ENCODE measurements at places on chromosomes 3 and 15.
A peak's percentile ranks its signal among the peaks of the same experiment; 100 is the strongest.

DNA sequence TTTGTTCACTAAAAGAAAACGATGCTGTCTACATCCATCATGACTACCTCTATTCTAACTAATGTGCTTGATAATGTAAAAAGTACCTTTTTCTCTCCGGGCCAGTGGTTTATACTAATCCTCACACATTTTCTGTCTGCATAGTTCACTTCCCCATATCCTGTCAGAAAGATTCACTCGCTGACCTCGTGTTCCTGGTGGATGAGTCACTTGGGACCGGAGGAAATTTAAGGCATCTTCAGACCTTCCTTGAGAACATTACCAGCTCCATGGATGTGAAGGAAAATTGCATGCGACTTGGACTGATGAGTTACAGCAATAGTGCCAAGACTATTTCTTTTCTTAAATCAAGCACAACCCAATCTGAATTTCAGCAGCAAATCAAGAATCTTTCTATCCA is 33.8 kb downstream of the COL6A5 start:
- peak; percentile 34 for DNase-seq

DNA sequence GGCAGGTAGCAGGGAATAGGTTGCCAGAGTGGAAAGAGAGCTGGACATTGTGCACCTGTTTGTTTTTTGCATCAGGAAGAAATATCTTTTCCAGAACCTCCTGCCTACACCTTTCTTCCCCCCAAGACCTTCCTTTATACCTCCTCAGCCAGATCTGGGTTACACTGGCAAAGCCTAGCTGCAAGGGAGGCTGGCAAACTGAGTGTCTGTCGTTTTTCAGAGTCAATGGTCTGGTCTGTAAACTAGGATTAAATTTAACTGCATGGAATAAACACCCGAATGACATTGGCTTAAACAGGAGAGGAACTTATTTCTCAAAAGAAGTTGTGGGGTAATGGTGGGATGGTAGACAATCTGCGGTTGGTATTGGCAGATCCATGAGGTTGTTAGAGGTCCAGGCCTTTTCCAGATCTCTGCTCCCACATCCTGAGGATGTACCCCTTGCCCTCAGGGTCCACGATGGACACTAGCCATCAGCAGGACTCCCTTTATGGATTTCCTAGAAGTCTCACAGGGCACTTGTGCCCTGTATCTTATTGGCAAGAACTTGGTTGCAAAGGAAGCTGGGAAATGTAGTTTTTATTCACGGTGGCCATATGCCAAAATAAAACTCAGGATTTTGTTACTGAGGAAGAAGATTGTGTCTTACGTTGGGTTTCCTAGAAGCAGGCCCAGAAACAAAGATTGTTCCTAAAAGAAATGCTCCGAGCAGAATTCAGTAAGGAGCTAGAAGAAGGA is 3.2 kb upstream of the RARRES1 start:
- no peak for DNase-seq

GRCh38 chr3:182671541-182671940 is 121.8 kb upstream of the ATP11B start:
- DNase-seq, result peak; percentile 26

GRCh38 chr3:98956008-98956407 is 54.5 kb upstream of the DCBLD2 start:
- DNase-seq, result no peak

DNA sequence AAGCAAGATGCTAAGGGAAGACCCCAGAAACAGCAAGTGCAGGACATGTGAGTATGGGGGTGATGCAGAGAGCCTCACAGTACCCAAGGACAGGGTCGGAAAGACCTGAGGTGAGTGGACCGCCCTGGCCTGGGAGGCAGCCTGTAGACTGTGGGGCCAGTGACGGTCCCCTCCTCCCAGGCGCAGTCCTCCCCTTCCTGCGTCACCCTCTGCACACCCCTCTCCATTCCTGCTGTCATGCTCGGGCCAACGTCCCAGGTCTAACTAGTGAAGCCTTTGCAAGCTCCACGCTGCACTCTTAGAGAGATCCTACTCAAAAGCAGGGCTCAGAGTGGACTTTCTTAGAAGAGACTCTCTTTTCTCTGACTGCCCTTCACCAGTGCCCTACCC is 41.6 kb downstream of the TM2D3 start:
- no peak for DNase-seq

DNA sequence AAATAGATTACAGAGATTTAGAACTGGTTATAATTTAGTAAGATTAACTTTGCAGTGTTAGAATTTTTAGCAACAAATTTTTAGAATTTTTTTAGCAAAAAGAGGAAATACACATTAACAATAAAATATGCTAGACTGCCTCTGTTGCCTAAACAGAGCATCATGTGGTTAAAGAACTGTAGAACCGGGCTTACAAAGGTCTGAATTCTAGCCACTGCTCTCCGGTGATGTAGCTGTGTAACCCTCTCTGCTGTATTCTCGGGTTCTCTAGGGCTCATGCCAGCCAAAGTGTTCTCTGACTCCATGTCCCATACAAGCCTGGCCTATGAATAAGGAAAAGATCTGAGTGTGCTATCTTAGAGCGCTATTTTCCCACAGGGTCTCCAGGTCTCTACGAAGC is 2.9 kb upstream of the P2RY12 start:
- DNase-seq, result no peak

DNA sequence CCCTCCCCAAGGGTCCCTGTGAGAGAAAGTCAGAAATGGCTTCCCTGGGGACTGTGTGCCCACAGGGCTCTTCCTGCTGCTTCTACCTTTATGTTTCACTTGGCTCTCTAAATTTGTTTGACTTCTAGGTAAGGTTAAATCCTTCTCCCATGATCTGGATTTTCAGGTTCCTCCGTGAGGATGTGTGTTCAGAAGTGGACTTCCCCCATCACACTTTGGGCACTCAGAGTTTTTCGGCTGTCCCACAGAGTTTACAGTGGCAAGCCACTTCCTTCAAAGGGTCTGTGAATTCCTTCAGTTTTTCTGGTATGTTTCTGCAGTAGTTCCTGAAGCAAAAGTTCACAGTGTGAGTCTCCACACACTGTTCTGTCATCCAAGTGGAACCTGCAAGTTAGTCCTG is 30.9 kb upstream of the RARB start:
- no peak for DNase-seq

DNA sequence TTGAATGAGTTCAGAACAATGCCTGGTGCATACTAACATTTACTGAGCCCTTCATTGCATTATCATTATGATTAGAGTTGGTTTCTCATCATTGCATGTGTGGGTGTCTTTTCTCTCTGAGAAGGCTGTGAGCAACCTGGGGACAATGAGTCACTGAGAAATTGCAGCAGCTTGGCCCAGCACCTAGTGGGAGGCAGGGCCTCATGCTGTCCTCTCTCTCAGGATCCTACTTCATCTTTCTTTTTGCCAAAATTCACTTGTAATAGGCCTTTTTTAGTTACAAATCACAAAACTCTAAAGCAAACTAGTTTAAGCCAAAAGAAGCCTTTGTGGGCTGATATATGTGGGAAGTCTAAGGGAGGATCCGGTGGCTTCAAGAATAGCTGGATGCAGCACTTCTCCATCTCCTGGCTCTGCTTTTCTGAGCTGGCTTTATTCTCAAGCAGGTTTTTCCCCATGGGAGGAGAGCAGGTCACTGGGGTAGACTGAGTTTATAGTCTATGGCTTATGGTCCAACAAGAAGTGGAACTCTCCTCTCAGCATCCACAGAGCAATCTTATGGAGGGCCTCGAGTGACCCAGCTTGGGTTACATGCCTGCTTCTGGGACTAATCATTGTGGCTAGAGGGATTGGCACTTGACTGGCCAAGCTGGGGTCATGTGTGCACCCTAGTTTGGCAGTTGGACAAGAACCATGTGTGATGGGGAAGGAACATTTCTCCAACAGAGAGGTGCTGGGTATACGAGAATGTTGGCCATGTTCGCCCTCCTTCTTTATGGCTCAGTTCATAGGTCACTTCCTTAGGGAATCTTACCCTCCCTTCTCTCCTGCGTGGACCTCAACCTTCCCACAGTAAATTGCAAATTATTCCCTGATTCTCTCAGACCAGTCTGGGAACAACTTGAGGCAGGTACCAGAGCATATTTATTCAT is 8.7 kb upstream of the CAMK1 start:
- DNase-seq, result peak; percentile 61

DNA sequence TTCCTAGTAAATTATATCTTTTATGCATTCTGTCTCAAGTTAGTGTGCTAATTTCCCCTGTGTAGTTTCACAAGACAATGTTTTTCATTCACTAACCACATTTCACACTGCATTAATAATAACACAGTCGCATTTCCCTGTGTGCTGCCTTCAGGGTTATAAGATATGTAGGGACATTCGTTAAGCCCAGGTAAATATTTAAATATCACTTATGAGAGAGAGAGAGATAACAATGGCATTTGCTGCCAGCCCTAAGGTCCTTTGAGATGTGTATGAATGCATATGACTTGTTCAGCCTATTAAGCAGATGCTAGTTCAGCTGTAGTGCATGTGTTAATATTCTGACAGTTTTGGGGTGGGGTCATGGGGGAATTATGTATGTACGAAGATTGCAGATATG is 876.7 kb downstream of the NAALADL2 start:
- DNase-seq, result no peak

- no peak for DNase-seq
Measured at GRCh38 chr3:14286887-14287500, 108.4 kb downstream of the LSM3 start.

GRCh38 chr3:54918516-54918915 is 9.3 kb downstream of the LRTM1 start:
- DNase-seq, result no peak

GRCh38 chr3:73580343-73580742 is 44.4 kb downstream of the PDZRN3 start:
- peak; percentile 97 for DNase-seq

DNA sequence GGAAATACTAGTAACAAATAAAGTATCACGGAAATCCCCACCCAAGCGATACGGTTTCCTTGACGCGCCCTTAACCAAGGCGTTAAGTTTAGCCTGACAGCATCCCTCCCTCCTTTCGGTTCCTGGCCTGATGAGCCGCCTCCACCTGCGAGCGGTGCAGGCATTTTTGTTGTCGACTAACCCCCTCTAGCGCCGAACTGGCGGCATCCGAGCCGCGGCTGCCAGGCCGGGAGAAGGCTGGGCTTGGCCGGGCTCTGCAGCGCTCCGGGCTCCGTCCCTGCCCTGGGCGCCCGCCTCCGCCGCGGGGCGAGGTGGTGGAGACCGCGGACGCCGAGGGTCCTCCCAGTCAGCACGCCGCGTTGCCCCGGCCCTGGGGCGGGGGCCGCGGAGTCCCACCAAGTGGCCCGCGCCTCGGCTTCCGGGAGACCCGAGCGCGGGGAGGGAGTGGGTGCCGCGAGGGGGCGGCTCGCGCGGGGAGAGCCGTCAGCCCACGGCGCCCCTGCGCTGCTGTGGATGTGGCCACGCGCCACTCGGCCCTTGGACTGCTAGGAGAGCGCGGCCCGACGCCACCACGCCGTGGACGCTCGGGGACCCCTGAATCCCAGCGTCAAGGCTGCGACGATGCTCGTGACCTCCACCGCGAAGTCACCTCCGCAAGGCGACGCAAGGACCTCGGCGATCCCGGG is 1.1 kb upstream of the EPHA6 start:
- peak; percentile 66 for DNase-seq

DNA sequence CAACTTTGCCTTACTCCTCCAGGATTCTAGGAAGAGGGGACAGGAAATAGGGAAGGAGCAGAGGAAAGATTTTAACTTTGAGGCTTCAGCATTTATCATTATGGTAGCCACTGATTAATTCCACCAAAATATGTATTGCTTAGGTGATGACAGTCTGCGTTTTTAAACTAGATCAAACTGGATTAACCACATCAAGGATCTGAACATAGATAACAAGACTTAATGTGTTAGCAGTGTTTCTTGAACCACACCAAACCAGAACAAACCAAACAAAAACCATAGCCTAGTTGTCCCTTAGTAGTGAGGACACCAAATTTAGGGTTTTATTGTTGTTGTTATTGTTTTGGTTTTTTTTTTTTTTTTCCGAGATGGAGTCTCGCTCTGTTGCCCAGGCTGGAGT is 113.5 kb upstream of the LMOD3 start:
- DNase-seq, result no peak

- peak; percentile 39 for DNase-seq
Measured at GRCh38 chr3:116084999-116085791, 360.1 kb downstream of the LSAMP start.

GRCh38 chr3:11969986-11970385 is 34.2 kb upstream of the SYN2 start:
- DNase-seq, result no peak

- no peak for DNase-seq
Measured at GRCh38 chr15:64665179-64665578, 110.2 kb downstream of the RBPMS2 start.

- DNase-seq, result peak; percentile 18
Measured at GRCh38 chr3:101806491-101806890, 27.5 kb downstream of the NXPE3 start.

DNA sequence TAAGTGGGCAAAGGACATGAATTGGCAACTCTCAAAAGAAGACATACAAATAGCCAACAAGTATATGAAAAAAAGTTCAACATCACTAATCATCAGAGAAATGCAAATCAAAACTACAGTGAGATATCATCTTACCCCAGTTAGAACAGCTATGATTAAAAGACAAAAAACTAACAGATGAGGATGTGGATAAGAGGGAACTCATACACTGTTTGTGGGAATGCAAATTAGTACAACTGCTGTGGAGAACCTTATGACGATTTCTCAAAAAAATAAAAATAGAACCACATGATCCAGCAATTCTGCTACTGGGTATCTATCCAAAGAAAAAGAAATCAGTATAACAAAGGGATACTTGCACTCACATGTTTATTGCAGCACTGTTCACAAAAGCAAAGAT is 28.6 kb downstream of the NEK10 start:
- DNase-seq, result no peak

- DNase-seq, result peak; percentile 53
Measured at GRCh38 chr3:169818316-169818715, 5.6 kb upstream of the LRRC34 start.

DNA sequence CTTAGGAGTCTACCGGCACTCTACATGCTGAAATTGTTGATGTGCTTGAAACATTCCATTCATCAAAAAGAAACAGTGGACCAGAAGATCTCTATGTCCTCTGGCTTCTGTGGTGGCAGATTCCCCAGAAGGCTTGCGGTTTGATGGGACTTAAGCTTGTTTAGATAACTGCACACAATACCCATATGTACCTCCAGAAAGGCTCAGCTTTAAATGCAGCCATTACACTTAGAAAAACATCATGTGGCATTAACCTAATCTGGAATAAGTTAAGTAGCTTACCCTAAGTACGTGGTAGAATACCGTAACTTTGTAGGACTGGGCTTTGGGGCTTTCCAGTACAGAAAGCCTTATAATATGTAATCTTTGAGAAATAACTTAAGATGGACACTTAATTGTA is 187.3 kb downstream of the RBMS3 start:
- DNase-seq, result no peak

GRCh38 chr15:31367730-31368344 is 41.2 kb downstream of the KLF13 start:
- no peak for DNase-seq

Measured in fibroblast of skin of right quadriceps (primary cell).